ENCODE measurements at places on chromosomes 6 and 20. TPM values are rescaled to one million over a fixed set of nuclear protein-coding genes. Genes with fewer than 3 reads are reported as not detected.

Gene ROS1
- total RNA-seq = not detected

Gene RBCK1
- total RNA-seq = 121 TPM

Gene ANKEF1
- total RNA-seq = 8.6 TPM

Gene IMPG1
- not detected for total RNA-seq

Gene TNFRSF6B
- not detected for total RNA-seq

Gene TP53INP2
- total RNA-seq = 5.2 TPM

Gene APCDD1L
- not detected for total RNA-seq

Gene CFAP206
- not detected for total RNA-seq

Gene CCN6
- total RNA-seq = not detected

Measured in HepG2 (cell line).